Smooth muscle cell of the brain vasculature (primary cell): ENCODE measurements at places on chromosomes 16 and 17.

- DNase-seq, result no peak
Observed at GRCh38 chr17:71632328-71632727, 488.5 kb upstream of the SOX9 start.

DNA sequence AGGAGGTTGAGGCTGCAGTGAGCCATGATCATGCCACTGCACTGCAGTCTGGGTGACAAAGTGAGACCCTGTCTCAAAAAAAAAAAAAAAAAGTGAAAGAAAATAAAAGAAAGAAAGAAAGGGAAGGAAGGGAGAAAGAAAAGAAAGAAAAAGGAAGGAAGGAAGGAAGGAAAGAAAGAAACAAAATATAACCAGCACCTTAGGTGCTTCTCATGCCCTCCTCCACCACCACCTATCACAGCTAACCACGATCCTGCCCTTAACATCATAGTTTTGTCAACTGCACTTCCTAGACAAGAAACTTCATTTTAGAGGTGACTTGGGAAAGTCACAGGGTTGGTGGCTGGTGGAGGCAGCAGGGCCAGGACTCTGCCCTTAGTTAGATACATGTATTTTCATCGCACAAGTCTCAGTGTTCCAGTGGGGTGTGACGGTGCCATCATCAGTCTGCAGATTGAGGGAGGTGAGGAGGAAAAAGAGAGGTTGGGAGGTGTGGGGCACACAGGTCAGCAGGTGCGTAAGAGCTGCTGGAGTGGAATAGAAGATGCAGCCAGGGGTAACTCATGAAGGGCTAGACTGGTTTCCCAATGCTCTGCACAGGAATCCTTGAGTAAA, 10.0 kb downstream of the SUPT4H1 start:
- DNase-seq, result no peak

GRCh38 chr16:14070877-14071575, at the start of gene MRTFB:
TSS of gene MRTFB (plus strand) at chr16:14071319. CDS start at chr16:14140607, 69,288 bp downstream.
- DNase-seq, result no peak

GRCh38 chr16:85445779-85446222, 167.3 kb upstream of the GSE1 start:
- DNase-seq, result no peak

- DNase-seq, result no peak
Observed at GRCh38 chr17:59439741-59440211, 108.3 kb downstream of the YPEL2 start.

GRCh38 chr17:19454074-19454473, 43.0 kb downstream of the RNF112 start:
- no peak for DNase-seq

- DNase-seq, result no peak
Observed at GRCh38 chr17:79473111-79473875, 137.6 kb downstream of the RBFOX3 start.

DNA sequence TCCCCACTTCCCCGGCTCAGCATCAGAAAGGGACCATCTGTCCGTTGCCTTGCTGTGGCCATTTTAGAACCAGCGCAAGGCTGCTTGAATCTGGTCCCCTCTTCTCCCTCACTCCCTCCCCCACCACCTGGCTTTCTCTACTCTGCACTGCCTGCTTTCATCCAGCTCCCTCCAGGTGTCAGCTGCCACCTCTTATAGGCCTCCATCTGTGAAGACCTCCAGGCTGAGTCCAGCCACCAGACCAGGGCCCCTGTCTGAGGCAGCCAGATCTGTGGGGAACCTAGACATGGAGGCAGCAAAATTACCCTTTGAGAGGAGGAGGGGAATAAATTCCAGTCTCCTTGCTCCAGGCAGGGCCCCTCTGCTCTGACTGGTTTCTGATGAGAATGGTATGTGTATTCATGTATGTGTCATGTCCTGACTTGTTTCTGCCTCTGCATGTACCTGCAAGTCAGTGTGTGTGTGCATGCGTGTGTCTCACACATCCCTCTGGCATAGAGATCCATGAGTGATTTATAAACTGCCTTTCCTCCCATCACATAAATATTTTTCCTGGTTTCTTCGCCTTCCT, 21.1 kb downstream of the MINK1 start:
- DNase-seq, result no peak

DNA sequence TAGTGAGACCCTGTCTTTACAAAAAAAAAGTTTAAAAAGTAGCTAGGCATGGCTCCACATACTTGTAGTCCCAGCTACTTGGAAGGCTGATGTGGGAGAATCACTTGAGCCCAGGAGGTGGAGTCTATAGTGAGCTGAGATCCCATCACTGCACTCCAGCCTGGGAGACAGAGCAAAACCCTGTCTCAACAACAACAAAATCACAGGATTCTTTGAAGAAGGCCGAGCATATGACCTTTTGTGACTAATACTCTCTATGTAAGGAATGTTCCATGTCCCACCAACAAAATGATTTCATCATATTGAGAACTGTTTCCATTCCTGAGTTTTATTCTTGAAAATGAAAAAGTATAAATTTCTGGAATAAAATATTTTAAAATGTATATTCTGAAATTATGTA, 58.9 kb upstream of the EFCAB3 start:
- DNase-seq, result peak; percentile 6

DNA sequence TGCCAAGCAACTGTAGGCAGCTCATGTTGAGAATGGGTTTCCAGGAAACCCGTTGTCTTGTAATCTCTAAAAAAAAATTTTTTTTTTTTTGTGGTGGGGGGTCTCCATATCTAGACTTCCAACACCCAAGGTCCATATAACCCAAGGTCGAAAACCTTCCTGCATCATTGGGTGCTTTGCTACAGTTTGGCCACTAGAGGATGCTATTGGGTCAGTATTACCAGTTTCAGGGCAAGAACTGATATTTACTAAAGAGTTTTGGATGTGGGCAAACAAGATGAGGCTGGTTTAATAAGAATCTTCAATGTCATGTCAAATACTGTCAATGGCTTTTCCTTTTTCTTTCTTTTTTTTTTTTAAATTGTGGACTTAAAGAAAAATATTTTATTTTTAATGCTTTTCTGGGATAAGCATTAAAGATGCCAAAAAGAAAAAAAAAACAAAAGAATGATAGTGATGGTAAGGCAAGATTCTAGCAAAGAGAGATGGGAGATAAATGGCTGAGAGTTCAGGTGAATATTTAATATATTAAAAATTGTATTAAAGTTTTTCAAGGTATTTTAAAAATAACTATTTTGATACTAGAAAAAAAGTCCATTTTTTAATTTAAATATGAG, 62.2 kb downstream of the DHRS7C start:
- peak; percentile 18 for DNase-seq

- DNase-seq, result no peak
Observed at GRCh38 chr17:78185981-78186691, 716 bp downstream of the TK1 start.
